ENCODE measurements at places on chromosomes 7 and 10. TPM values are rescaled to one million over a fixed set of nuclear protein-coding genes. Genes with fewer than 3 reads are reported as not detected.

The MNX1 gene
- not detected for total RNA-seq

The CHRM2 gene
- 26.4 TPM for total RNA-seq

The EBF3 gene
- total RNA-seq, result 14.7 TPM

The TET1 gene
- 9.3 TPM for total RNA-seq

The COPS6 gene
- 83.7 TPM for total RNA-seq

The PPP2R2D gene
- 44.4 TPM for total RNA-seq

The LRIT1 gene
- not detected for total RNA-seq

The ANKRD2 gene
- 0.27 TPM for total RNA-seq

The FOXI2 gene
- not detected for total RNA-seq

The EVX1 gene
- not detected for total RNA-seq

The PRKCQ gene
- total RNA-seq, result 0.08 TPM

The OR13A1 gene
- total RNA-seq, result not detected

The SYT15B gene
- not detected for total RNA-seq

The ZNF479 gene
- total RNA-seq, result not detected

The OR2A5 gene
- total RNA-seq, result not detected

The DOCK1 gene
- total RNA-seq, result 69.7 TPM

The PALD1 gene
- total RNA-seq, result 0.18 TPM

The GBX1 gene
- not detected for total RNA-seq

The SH2D4B gene
- not detected for total RNA-seq

The PLAC9 gene
- 78.7 TPM for total RNA-seq

The CDK6 gene
- 11.6 TPM for total RNA-seq

The NOC3L gene
- 20.8 TPM for total RNA-seq

The LMOD2 gene
- not detected for total RNA-seq

The FAM25G gene
- total RNA-seq, result not detected

The ZPBP gene
- not detected for total RNA-seq

The HTR7 gene
- 0.25 TPM for total RNA-seq

The HOXA5 gene
- 2.4 TPM for total RNA-seq

The XRCC2 gene
- total RNA-seq, result 1.1 TPM

The GPR37 gene
- total RNA-seq, result 7.0 TPM

The SEC31B gene
- total RNA-seq, result 17.4 TPM

The PNLIP gene
- total RNA-seq, result not detected

The RAMP3 gene
- total RNA-seq, result not detected

The ELAPOR2 gene
- 14.7 TPM for total RNA-seq

The PRPS1L1 gene
- total RNA-seq, result not detected

The SPDYE1 gene
- not detected for total RNA-seq

The ECD gene
- 24.0 TPM for total RNA-seq

The OPN4 gene
- not detected for total RNA-seq

The NEUROD6 gene
- not detected for total RNA-seq

The NUTM2E gene
- not detected for total RNA-seq

The TMEM236 gene
- total RNA-seq, result 0.09 TPM

The RPP38 gene
- 11.4 TPM for total RNA-seq

The TUBB8 gene
- not detected for total RNA-seq

The GPR85 gene
- 2.4 TPM for total RNA-seq

The C7orf57 gene
- total RNA-seq, result 0.09 TPM

The CDH23 gene
- total RNA-seq, result 0.25 TPM

The CCDC146 gene
- total RNA-seq, result 2.0 TPM

The COL17A1 gene
- total RNA-seq, result 2.3 TPM

The C7orf33 gene
- not detected for total RNA-seq

The CACNA2D1 gene
- 46.0 TPM for total RNA-seq

The SLC39A12 gene
- not detected for total RNA-seq

The HOXA13 gene
- total RNA-seq, result not detected

The TRPV5 gene
- total RNA-seq, result not detected

The NRP1 gene
- total RNA-seq, result 174 TPM
